ENCODE measurements at places on chromosomes 5 and 9.

GRCh38 chr9:91012933-91013841 lies 211.6 kb downstream of the SYK start:
- no peak for DNase-seq

GRCh38 chr9:72557549-72557948 lies 36.1 kb downstream of the TMC1 start:
- peak; percentile 72 for DNase-seq

GRCh38 chr5:52920929-52921328 lies 68.2 kb upstream of the ITGA2 start:
- peak; percentile 8 for DNase-seq

DNA sequence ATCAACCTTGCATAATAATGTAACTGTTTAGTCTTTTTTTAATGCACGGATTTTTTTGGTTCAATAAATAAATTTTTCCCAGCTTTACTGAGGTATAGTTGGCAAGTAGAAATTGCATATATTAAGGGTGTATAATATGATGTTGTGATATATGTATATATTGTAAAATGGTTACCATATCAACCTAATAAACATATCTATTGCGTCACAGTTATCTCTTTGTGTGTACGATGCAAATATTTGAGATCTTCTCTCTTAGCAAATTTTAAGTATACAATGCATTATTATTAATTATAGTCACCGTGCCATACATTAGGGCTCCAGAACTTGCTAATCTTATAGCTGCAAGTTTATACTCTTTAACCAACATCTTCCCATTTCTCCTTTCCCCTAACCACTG lies 57.2 kb upstream of the TMEM161B start:
- no peak for DNase-seq

- DNase-seq: no peak
These were observed 351.8 kb upstream of the ADAMTSL1 start for GRCh38 chr9:18122171-18122570.

DNA sequence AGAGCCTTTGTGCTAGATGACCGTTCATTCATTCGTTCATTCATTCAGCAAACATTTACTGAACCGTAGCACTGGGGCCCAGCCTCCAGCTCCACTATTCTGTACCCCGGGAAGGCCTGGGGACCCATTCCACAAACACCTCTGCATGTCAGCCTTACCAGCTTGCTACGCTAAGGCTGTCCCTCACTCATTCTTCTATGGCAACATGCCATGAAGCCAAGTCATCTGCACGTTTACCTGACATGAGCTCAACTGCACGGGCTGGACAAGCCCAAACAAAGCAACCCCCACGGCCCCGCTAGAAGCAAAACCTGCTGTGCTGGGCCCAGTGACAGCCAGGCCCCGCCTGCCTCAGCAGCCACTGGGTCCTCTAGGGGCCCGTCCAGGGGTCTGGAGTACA lies 6.0 kb downstream of the CEL start:
- DNase-seq: no peak

DNA sequence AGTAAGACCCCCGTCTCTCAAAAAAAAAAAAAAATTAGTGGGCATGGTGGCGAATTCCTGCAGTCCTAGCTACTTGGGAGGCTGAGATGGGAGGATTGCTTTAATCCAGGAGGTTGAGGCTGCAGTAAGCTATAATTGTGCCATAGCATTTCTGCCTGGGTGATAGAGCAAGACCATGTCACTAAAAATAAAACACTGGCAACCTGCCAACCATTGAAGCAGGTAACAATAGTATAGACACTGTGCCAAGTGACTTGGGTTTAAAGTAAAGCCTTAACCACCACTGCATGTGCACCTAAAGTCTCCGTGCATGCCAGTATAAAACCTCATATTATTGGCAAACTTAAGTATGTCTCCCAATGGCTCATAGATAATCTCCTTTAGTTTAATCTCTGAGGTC lies 3.4 kb upstream of the APBA1 start:
- DNase-seq: no peak

DNA sequence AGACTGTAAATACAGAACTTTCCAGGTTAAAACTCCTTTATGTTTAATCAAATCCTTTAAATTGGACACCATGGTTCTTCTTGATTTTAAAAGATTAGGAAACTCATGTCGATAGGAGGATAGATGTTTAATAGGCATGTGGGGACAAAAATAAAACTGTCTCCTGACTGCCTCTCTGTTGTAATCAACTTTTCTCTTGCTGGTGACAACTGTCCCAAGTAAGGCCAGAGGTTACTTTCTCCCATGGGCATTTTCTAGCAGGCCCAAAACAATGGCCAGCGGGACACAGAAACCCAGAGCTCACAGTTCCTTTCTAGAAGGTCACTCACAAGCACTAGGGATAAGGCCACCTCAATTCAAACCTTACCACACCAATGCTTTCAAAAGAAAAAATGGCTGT lies 14.5 kb downstream of the SLC36A2 start:
- DNase-seq: no peak
